ENCODE measurements at places on chromosomes 7 and 10. TPM values are rescaled to one million over a fixed set of nuclear protein-coding genes. Genes with fewer than 3 reads are reported as not detected.

PHYHIPL gene
- total RNA-seq = 2.3 TPM

FAM25G gene
- not detected for total RNA-seq

GIMAP6 gene
- not detected for total RNA-seq

HOXA6 gene
- 3.2 TPM for total RNA-seq

WIPF3 gene
- not detected for total RNA-seq

SP4 gene
- total RNA-seq = 4.1 TPM

ZNF438 gene
- total RNA-seq = 3.5 TPM

SPDYE9 gene
- not detected for total RNA-seq

CELF2 gene
- total RNA-seq = not detected

MKI67 gene
- total RNA-seq = 23.7 TPM

PLAC9 gene
- total RNA-seq = not detected

TAS2R41 gene
- not detected for total RNA-seq

ITPRID1 gene
- not detected for total RNA-seq

VSTM4 gene
- total RNA-seq = under 0.01 TPM

LEP gene
- total RNA-seq = not detected

TRIM8 gene
- 129 TPM for total RNA-seq

ZNF503 gene
- total RNA-seq = 12.4 TPM

CRYGN gene
- not detected for total RNA-seq

ASAH2B gene
- 1.4 TPM for total RNA-seq

GJD4 gene
- not detected for total RNA-seq

OR6B1 gene
- total RNA-seq = not detected

TPK1 gene
- 3.0 TPM for total RNA-seq

DKK1 gene
- 267 TPM for total RNA-seq

RASA4 gene
- total RNA-seq = 3.9 TPM

COL28A1 gene
- total RNA-seq = under 0.01 TPM

PALD1 gene
- total RNA-seq = under 0.01 TPM

MICALL2 gene
- total RNA-seq = 26.2 TPM

KIFBP gene
- 48.4 TPM for total RNA-seq

HABP2 gene
- not detected for total RNA-seq

SPAM1 gene
- not detected for total RNA-seq

TMEM213 gene
- total RNA-seq = not detected

PLEKHS1 gene
- not detected for total RNA-seq

CTAGE15 gene
- total RNA-seq = not detected

AKR1C8 gene
- not detected for total RNA-seq

NACAD gene
- 3.5 TPM for total RNA-seq

SLC13A1 gene
- not detected for total RNA-seq

ASB10 gene
- not detected for total RNA-seq

TWIST1 gene
- total RNA-seq = 27.1 TPM

FOXK1 gene
- 23.4 TPM for total RNA-seq

ADAM8 gene
- 22.2 TPM for total RNA-seq

NAT16 gene
- not detected for total RNA-seq

CNNM1 gene
- not detected for total RNA-seq

ACSL5 gene
- total RNA-seq = 1.4 TPM

GPC2 gene
- total RNA-seq = 0.18 TPM

MSMB gene
- total RNA-seq = not detected

SYNPO2L gene
- 0.18 TPM for total RNA-seq

ZNF467 gene
- 3.0 TPM for total RNA-seq

TSPAN13 gene
- total RNA-seq = 19.0 TPM

EMX2 gene
- 4.6 TPM for total RNA-seq

ABHD11 gene
- 33.4 TPM for total RNA-seq

KRIT1 gene
- total RNA-seq = 25.2 TPM

FOXI2 gene
- total RNA-seq = not detected

ANKRD22 gene
- total RNA-seq = 0.58 TPM

LIPN gene
- not detected for total RNA-seq

LIPK gene
- not detected for total RNA-seq

UCMA gene
- not detected for total RNA-seq

Data from myometrial cell (primary cell).